ENCODE measurements at places on chromosomes 1 and 21. TPM values are rescaled to one million over a fixed set of nuclear protein-coding genes. Genes with fewer than 3 reads are reported as not detected.

The SUSD4 gene
- not detected for total RNA-seq

The CELA3B gene
- total RNA-seq: not detected

The HMCN1 gene
- total RNA-seq: 5.5 TPM

The GPR3 gene
- 2.9 TPM for total RNA-seq

The SIM2 gene
- 0.44 TPM for total RNA-seq

The BCAN gene
- not detected for total RNA-seq

The RNU1-1 gene
- total RNA-seq: under 0.01 TPM

The CD5L gene
- total RNA-seq: not detected
